ENCODE measurements at places on chromosomes 3 and 15.

DNA sequence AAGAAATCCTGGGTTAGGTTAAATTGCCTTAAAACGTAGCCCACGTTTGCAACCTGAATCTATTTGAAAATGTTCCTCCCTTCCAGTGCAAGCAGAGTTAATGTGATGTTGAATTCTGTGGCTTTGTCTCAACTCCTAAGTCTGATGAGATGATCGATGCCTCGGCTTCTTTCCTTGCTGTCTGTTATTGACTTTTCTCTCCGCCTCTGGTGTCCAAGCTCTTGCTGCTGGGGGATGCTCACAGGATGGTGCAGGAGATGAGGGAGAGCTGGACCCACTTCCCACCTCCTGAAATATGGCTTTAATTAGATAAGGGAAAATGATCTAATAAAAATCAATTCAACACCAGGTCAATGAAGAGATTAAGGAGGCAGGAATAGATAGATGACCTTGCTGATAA, 407.9 kb upstream of the RGMA start:
- no peak for DNase-seq

GRCh38 chr3:128078322-128078721, 26.1 kb downstream of the SEC61A1 start:
- DNase-seq, result no peak

DNA sequence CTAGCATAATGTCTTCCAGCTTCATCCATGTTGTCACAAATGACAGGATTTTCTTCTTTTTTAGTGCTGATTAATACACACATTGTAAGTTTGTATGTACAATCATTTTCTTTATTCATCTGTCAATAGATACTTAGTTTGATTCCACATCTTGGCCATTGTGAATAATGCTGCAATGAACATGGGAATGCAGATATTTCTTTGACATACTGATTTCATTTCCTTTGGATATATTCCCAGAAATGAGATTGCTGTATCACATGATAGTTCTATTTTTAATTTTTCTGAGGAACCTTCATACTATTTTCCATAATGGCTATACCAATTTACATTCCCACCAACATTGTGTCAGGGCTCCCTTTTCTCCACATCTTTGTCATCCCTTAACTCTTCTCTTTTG, 117.9 kb downstream of the MEIS2 start:
- DNase-seq, result peak; percentile 16

DNA sequence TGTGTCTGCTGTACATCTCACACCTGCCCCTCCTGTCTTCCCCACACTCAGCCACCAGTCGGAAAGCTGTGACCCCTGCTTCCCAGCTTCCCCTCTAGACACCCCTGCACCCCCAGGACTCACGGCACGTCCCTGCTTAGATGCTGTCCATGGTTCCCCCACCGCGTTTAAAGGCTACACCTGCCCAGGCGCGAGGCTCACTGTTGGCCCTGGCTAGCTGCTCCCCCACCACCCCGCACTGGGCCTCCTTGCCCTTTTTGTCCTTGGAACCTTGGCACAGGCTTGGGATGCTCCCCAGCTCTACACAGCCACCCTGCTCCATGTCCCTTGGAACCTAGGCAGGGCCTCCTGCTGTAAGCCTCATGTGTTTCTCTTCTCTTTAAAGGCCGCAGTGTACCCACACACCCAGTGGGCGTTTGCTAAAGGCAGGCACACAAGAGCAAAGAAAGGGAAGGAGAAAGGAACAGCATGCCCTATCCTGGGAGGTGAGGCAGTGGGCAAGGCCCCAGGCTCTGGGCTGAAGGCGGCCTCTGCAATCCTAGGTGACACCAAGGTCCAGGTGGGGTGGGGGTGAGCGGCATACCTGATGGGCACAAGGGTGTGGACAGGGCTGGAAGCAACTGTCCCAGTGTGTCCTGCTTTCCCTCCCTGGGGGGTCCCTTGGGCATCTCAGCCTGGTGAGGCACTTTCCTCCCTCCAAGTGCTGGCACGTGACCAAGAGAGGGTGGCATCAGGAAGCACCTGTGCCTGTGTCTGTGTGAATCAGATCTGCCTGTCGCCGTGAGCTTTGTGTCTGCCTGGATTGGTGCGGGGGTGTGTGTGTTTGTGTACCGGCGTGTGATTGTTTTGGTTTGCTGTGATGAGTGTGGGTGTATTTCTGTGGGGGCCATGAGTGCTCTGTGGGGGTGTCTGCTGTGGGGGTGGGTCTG, 54.4 kb downstream of the TPRA1 start:
- DNase-seq, result no peak

DNA sequence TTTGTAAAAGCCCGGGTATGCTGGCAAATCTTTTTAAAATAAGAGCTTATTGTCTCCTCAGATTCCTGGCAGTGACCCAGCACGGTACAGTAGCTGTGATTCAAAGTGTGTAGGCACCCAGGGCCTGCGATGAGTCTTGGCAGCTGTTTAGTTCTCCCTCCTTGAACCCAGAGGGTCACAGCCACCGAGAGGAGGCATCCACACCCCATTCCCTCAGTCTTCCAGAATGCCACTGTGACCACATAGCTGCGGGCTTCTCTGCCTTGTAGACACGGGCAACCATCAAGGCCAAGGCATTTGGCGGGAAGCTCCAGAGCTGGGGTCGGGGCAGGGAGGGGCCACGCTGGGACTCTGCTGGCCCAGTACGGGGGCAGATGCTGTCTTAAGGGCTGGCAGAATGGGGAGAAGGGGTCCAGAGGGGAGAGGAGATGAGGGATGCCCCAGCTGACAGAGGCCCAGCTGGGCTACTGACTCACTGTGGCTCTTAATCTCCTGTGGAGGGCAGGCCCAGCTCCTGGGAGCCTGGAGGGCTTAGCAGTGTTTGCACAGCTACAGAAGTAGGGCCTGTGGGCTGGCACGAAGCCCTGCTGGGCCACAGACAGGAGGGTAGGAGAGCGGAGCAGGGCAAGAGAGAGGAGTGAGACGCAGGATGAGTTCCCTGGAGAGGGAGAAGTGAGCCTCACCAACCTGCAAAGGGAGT, 68.8 kb upstream of the DLG1 start:
- peak; percentile 96 for DNase-seq

GRCh38 chr3:30180310-30181177, 425.9 kb upstream of the TGFBR2 start:
- DNase-seq, result peak; percentile 87

GRCh38 chr15:28881600-28881999, 4.2 kb upstream of the APBA2 start:
- no peak for DNase-seq

DNA sequence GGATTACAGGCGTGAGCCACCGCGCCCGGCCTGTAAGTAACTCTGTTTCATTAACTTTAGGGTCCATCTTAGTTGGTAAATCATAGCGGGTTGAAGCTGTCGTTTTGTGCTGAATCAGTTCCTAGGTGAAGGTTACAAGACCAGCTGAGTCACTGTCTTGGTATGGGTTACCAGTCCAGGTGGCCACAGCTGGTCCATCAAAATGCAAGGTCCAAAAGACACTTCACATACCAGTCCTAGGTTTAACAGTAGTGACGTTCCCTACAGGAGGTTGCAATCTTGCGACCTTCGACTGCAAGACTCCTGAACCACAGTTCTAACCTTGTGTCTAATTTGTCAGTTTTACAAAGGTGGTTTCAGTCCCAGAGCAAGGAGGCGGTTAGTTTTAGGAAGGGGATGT, 160.1 kb upstream of the ATP10A start:
- no peak for DNase-seq

DNA sequence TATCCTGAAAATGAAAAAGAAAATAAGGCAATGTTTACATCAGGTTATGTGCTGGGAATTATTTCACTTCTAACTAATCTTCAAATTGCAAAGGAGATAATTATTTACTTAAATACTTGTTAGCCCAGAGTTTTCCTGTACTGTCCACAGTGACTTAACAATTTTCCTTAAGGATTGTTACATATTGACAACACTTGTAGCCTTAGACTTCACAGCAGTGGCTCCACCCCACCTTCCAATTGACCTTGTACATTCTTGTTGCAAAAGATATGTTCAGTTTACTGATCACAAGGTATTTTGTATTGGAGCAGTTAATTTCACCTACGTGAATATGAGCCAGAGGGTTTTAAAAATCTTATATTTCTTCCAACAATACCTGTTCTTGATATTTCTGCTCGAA, 376.9 kb downstream of the CNTN6 start:
- DNase-seq, result no peak

GRCh38 chr15:48402427-48403177, 71.4 kb downstream of the DUT start:
- no peak for DNase-seq

DNA sequence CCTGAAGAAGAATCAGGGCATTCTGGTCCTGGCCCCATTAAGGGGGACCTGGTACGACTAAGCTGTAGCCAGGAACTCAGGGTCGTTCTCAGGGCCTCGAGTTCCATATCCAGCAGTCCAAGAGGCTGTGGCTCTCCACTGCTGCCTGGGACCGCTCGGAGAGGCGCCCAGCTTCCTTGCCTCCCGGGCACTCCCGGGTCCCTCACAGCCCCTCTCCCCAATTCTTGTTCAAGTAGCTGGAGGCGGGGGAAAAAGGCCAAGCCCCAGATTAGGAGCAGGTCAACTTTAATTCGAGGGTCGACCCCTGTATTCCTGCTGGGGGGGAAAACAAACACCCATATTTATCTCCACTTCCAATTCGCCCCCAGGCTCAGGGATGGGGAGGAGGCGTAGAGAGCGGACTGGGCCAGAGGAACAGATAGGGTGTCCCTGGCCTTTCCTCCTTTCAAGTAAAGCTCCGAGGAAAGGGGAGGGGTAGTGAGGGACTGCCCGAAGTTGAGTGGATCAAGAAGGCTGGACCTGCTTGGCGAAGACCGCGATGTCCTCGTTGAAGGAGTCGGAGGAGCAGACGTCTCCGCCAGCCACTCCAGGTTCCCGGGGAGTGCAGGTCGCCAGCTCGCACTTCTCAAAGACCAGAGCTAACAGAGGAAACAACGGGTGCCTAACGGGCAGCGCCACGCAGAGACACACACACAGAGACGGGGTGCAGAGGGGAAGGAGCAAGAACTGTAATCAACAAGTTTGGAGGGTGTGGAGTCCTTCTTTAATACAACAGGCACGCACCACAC, 4.4 kb downstream of the MEIS2 start:
- DNase-seq, result peak; percentile 52

- no peak for DNase-seq
Measured at GRCh38 chr3:133805384-133805701, 272 bp upstream of the SRPRB start.

DNA sequence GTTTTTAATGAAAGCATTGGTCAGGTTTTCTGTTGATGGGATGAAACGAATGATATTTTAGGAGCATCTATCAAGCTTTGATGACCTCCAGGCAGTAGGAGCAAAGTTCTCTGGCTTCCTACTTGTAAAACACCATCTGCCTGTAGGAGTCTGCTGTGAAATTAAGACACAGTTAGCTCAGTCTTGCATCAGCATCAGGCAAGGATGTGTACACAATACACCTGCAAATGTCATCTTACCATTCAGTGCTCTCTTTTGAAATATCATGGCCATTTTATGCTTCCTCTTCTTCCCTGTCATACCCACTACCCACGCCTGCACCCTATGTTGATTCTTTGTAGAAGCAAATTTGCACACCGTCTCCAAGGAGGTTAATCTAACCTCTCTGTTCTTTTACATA, 38.2 kb downstream of the B3GALNT1 start:
- no peak for DNase-seq

DNA sequence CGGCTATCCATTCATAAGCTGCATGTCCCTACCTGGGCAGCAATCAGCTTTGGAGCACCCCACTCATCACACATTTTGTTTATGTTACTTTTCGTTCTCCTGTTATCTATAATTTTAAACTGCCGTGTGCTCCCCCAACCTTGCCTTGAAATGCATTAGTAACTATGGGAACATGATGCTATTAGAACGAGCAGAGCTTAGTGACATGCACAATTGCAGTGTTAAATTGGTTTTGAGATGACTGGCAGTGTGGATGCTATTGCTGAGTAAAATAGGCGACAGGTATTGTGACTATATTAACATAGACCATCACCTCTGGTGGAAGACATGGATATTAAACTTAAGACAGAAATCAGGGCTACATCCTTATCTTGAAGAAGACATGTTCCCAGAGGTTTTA, 191.6 kb downstream of the KCNAB1 start:
- no peak for DNase-seq

GRCh38 chr3:55884491-55885285, 397.6 kb upstream of the WNT5A start:
- peak; percentile 68 for DNase-seq

- DNase-seq, result no peak
Measured at GRCh38 chr3:53154881-53155285, 6.1 kb upstream of the PRKCD start.

GRCh38 chr3:124395584-124396338, 334.5 kb upstream of the UMPS start:
- no peak for DNase-seq

- DNase-seq, result no peak
Measured at GRCh38 chr3:89467898-89468363, 360.5 kb downstream of the EPHA3 start.

- no peak for DNase-seq
Measured at GRCh38 chr15:44084171-44084570, 110.9 kb downstream of the FRMD5 start.

DNA sequence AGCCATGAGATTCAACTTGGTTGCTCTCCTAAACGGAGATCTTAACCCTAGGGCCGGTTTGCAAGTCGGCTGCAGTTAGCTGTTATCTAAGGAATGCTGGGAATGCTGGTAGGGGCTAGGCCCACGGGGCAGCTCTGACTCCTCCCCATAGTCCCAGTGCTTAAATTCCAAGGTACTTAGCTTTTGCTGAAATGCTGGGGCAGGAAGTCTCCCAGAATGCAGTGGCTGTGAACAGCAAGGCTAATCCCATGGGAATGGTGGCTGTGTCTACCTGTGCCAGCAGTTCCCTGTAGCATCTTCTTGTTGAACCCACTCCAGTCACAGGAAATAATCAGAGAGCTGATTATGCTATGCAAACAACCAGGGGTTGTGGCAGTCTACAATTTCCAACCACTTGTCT, 102.5 kb upstream of the TJP1 start:
- DNase-seq, result peak; percentile 80

DNA sequence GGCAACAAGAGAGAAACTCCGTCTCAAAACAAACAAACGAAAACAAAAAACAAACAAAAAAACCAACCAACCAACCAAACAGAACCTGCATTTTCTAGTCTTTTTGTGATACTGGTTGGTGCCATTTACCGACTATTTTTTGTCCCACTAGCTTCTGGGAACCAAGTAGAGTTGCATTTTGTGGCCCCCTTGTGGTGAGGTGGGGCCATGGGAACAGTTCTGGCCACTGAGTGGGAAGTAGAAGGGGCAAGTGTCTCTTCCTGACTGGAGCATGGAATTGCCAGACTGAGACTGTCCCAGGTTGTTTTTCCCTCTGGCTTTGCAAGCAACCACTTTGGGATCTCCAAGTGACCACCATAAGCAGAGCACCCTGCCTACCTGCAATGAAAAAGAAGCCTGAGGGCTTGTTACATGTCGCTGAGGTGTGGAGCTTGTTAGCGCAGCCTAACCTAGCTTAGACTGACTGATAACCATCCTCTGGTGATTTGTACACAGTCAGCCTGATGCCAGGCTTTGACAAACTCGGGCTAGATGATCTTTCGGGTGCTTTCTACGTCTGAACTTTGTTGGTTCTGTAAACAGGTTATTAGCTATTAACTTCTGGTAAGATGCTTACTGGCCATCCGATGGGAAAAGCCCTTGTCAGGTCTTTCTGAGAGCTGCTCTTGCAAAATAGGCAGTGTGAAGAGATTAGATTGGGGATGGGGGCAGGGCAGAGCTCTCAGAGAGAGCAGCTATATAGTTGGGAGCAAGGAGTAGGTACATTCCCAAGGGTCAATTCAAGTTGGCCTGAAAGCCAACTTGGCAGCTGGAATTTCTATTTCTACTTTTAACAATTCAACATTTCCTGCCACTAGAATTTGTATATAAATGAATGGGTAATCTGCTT, 172.2 kb downstream of the SSR3 start:
- DNase-seq, result peak; percentile 18

- no peak for DNase-seq
Measured at GRCh38 chr3:52779011-52779836, 1.8 kb downstream of the ITIH1 start.

- DNase-seq, result no peak
Measured at GRCh38 chr3:188830893-188831292, 340.9 kb upstream of the TPRG1 start.

Measured in amniotic epithelial cell (primary cell).